ENCODE measurements at places on chromosomes 3 and 15. TPM values are rescaled to one million over a fixed set of nuclear protein-coding genes. Genes with fewer than 3 reads are reported as not detected.

DNA sequence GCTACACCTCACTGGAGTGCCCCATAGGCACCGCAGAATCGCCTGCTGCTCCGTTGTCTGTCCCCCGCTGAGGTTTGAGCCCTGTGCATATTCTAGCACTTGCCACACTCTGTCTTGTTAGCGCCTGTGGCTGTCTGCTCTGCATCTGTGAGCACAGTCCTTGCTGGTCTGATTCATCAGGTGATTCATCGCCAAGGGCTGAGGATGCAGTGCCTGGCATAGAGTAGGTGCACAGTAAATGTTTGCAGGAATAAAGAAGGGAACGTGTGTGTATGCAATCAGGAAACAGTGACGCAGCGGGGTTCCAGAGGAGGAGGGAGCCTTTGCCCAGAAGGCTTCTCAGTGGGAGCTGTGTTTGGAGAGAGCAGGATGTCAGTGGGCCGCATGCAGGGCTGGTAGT lies 124.0 kb upstream of the PLXNA1 start:
- no peak for DNase-seq

GRCh38 chr15:58552505-58553364 lies 120.9 kb downstream of the LIPC start:
- DNase-seq = no peak

DNA sequence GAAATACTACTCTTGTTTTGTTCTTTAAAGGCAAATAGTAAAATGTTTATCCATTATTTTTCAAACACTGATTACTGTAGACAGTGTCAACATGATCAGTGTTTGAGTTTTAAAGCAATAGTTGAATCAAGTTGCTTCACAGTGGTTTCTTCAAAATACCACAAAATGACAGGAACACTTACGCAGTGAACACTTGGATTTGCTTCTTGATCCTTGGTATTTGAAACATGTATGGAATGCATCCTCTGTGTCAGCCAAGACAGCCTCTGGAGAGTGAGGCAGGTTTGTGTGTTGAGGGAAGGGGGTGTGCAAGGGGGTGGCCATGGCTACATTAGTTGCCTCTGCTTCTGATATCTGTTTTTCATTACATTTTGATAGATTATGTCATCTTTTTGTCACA lies 413.0 kb downstream of the RBMS3 start:
- DNase-seq = peak; percentile 7

- no peak for DNase-seq
Measured at GRCh38 chr15:87082581-87082980, 1002.9 kb downstream of the AGBL1 start.

The SLC22A14 gene
- 0.22 TPM for total RNA-seq

The ZPLD1 gene
- not detected for total RNA-seq

The NUP210 gene
- 74.9 TPM for total RNA-seq

DNA sequence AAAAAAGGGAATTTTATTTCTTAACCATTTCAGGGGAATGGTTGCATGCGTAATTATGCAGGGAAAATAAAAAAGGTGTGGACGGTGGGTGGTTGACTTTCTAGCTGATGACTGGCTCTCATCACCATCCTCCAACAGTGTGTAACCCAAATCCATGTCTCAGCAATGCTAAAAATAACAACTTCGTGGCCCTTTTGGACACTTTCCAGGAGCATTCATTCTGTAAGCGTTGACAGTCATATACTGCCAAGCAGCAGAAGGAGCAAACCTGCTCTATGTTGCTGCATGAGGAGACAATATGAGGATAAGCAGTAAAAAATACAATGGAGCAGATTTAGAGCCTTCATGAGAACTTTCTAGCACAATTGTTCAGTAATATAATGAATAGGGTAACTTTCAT lies 189.1 kb downstream of the ANXA2 start:
- DNase-seq = no peak

The ATP13A4 gene
- 0.15 TPM for total RNA-seq

DNA sequence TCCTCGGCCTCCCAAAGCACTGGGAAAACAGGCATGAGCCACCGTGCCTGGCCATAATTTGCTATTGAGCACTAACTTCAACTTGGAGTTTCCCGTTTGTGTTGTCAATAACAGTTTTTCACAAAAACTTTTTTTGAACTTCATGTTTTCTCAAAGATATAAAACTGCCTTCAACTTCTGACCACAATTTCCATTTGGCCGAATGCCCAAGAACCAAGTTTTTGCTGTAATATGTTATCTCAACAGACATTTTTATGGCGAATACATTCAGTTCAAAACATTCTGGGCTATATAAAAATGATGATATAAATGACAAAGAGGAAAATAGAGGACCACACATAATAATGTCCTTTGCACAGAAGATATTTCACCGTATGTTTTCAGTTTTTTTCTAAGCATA lies 56.4 kb downstream of the NEDD4 start:
- no peak for DNase-seq

The UBAP1L gene
- 4.0 TPM for total RNA-seq

GRCh38 chr3:185188816-185189215 lies 36.0 kb upstream of the C3orf70 start:
- DNase-seq = no peak

- peak; percentile 69 for DNase-seq
Measured at GRCh38 chr15:59501597-59501996, 63.6 kb downstream of the FAM81A start.

GRCh38 chr15:37789881-37790280 lies 144.6 kb upstream of the TMCO5A start:
- DNase-seq = no peak

The GOLGA6L26 gene
- not detected for total RNA-seq

The A4GNT gene
- total RNA-seq = not detected

GRCh38 chr3:156910022-156910421 lies 83.9 kb downstream of the LEKR1 start:
- no peak for DNase-seq

- DNase-seq = no peak
Measured at GRCh38 chr3:143884861-143885260, 36.6 kb upstream of the SLC9A9 start.

- DNase-seq = no peak
Measured at GRCh38 chr3:35184775-35185174, 454.6 kb upstream of the ARPP21 start.

The DYNC1LI1 gene
- total RNA-seq = 39.4 TPM

DNA sequence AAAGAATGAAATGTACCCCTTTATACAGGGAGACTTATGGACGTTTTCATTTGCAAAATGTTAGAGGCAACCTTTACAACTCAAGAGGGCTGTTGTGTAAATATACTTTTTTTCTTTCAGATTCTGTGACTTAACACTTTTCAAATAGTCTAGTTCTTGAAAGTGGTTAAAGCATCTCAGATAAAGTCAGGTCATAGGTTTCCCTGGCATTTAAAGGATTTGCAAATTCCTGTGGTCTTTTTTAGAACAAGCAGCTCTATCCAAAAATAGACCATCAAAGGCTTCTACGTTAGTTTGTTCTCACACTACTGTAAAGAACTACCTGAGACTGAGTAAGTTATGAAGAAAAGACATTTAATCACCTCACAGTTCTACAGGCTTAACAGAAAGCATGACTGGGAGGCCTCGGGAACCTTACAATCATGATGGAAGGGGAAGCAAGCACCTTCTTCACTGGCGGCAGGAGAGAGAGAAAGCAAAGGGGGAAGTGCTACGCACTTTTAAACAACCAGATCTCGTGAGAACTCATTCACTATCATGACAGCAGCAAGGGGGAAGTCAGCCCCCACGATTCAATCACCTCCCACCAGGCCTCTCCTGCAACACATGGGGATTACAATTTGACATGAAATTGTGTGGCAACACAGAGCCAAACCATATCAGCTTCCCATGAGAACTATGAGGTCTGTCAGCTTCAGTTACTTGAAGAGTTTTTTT lies 23.3 kb upstream of the GABRR3 start:
- no peak for DNase-seq

DNA sequence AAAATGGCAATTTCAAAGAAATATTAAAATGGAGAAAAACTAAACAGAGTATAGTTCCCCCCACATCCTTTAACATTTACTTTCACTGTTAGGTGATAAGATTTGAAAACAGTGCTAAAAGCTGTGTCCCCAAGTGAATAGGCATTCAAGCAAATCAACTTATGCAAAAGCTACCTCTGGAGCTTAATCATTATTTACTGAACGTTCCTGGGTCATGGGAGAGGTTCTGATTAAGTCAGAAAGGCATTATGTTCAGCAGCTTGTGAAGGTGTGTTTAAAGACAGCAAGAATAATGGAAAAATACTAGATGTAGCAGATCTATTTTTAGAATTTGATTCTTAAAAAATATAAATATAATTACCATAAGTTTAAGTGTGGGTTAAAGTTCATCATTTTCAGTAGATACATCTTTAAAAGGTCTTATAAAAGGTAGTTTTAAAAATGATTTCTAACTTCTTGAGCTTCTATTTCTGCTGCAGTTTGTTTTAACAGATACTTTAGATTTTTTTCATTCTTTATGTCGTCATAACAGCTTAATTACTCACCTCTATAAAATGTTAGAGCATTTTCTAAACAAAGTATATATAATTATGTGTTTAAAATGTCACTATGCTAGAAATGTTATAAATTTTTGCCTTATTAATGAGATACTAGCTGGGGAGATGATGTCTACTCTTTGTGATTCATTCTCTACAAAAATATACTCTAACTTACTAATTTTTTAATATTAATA lies 127.9 kb downstream of the MITF start:
- no peak for DNase-seq

DNA sequence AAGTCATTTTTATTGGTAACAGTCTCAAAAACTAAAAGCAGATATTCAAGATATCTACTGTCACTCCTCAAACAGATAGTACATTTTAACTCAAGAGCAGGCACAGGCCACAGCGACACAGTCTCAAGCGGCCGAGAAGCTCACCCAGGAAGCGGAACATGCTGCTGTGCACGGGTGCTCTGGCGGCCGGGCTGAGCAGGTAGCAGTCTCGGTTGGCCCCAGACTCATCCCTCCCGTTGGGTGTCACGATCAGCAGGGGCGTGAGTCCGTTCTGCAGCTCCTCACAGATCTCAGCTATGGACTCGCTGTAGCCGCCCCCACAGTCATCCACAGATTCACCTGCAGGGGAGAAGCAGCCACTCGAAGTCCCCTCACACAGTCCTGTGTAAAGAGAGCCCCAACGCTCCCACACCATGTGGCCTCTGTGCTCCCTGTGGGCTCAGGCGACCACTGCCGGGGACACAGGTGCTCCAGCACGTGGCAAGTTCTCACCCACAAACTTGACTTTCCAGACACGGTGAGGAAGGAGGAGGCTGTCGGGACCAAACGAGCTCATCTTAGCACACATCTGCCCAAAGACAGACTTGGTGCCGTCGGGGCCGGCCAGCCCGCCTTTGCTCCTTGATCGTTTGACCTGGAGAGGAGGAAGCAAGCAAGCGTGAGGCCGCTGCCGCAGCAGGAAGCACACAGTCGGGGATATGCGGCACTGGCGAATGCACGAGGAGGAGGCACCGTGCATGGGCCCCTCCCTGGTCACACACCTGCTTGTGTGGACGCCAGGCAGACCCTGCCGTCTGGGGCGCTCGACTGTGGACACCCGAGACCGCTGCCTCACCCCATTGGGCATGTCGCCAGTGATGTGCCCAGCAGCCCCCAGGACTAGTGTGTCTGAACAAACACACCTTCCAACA lies 17.7 kb upstream of the OCA2 start:
- no peak for DNase-seq

DNA sequence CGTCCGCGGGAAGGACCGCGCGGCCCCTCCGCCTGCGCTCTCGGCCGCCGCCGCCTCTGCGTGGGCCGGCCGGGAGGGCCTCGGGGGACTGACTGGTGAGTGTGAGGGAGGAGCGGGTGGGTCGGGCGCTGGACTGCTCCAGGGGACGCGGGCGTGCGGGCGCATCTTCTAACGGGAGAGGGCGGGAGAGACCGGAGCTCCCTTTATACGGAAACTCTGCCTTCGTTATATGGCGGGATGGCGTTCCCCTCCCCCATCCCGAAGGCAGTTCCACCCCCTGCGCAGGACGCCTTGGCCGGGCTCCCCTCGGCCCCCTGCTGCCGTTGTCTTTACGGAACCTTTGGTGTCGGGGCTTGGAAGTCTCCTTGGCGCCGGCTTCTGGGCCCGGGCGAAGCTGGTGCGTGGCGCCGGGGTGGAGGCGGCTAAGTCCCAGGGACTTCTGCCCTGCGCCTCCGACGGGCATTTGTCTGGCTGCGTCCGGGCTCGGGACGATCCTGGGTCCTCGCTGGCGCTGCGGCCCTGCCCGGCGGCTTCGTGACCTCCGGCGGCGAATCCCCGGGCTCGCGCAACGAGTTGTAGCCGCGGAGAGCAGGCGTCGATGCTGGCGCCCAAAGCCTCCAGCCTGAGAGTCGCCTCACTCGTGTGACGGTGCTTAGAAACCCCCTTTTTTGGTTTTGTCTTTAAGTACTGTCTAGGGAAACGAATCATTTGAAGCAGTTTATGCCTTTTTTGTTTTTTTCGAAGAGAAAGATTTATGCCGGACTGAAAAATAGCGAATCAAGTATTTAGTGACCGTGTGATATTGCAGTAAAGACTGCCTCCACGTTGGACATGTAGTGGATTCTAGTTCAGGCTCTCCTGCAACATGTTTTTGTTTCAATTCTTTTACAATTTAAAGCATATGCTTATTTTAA lies 623 bp downstream of the ZNF639 start:
- DNase-seq = no peak

GRCh38 chr15:61295239-61295638 lies 66.1 kb upstream of the RORA start:
- no peak for DNase-seq

DNA sequence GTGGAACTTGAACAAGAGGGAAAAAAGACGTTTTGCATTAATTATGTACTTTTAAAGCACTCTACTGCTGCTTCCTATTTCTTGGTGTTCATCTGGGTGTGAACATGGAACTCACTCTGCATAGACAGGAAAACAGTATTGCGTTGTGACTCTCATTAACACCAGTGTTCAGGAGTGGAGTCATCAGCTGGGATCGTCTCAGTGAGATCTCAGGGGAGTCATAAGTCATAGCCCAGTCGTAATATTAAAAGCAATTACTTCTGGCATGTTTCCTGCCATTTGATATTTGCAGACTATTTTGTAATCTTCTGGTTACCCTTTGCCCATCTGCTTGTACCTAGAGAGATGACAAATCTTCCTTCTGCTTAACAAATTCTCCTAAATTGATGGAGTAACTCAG lies 462.0 kb upstream of the ATP11B start:
- DNase-seq = no peak

DNA sequence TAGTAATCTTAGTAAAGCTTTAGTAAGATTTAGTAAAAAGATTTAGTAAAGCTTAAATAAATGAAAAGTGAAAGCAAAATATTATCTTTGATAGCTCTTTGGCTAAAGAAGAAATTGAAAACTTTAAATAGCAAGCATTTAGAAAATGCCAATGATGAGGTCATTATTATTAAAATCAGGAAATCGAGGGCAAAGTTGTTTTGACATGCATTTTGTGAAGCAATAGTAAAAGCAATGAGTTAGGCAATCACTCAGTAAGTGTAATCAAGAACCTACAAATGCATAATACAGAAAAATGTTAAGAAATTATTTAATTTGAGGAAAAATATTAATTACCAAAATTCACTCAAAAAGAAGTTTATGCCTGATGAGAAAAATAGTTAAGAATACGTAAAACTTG lies 280.3 kb upstream of the MME start:
- no peak for DNase-seq

GRCh38 chr15:31150732-31151231 lies 49.3 kb upstream of the TRPM1 start:
- no peak for DNase-seq

GRCh38 chr3:115814778-115815380 lies 191.6 kb downstream of the GAP43 start:
- peak; percentile 59 for DNase-seq

The ATP1B3 gene
- 147 TPM for total RNA-seq

The DUOXA2 gene
- not detected for total RNA-seq

- DNase-seq = peak; percentile 55
Measured at GRCh38 chr3:112327371-112327951, 5.5 kb upstream of the CD200 start.

The DNAH12 gene
- not detected for total RNA-seq

The MTHFS gene
- 30.5 TPM for total RNA-seq
